ENCODE measurements at places on chromosomes 5 and 9. TPM values are rescaled to one million over a fixed set of nuclear protein-coding genes. Genes with fewer than 3 reads are reported as not detected.

The PCDHGA5 gene
- total RNA-seq = 0.92 TPM

The OLFML2A gene
- 2.1 TPM for total RNA-seq

The TAF11L10 gene
- not detected for total RNA-seq

The WWC1 gene
- total RNA-seq = 1.2 TPM

The LAMC3 gene
- total RNA-seq = under 0.01 TPM

The PTGS1 gene
- 2.6 TPM for total RNA-seq

The BRINP1 gene
- not detected for total RNA-seq

The ANXA1 gene
- total RNA-seq = 678 TPM

The TAF9 gene
- total RNA-seq = 66.5 TPM

The CETN3 gene
- total RNA-seq = 20.2 TPM

The CDC20B gene
- total RNA-seq = not detected

The C5orf52 gene
- total RNA-seq = not detected

The CAMK4 gene
- total RNA-seq = 10.3 TPM

The SH3GLB2 gene
- total RNA-seq = 33.3 TPM

The EDIL3 gene
- total RNA-seq = 182 TPM

The GLIPR2 gene
- 44.5 TPM for total RNA-seq

The PLAC8L1 gene
- total RNA-seq = 0.59 TPM

The ITGA2 gene
- total RNA-seq = 72.5 TPM

The IL3 gene
- not detected for total RNA-seq

The WDR31 gene
- total RNA-seq = 2.1 TPM

The FCHSD1 gene
- 61.7 TPM for total RNA-seq

The LCN6 gene
- not detected for total RNA-seq

The APBA1 gene
- 9.8 TPM for total RNA-seq

The SCGB3A2 gene
- not detected for total RNA-seq

The ACER2 gene
- total RNA-seq = 3.6 TPM

The ADRA1B gene
- under 0.01 TPM for total RNA-seq

The CARD9 gene
- 1.8 TPM for total RNA-seq

The FOXD4L5 gene
- 0.09 TPM for total RNA-seq

The MATR3 gene
- 232 TPM for total RNA-seq

The RASEF gene
- 0.28 TPM for total RNA-seq

The OR1Q1 gene
- total RNA-seq = not detected

Measured in smooth muscle cell of the umbilical artery (primary cell).